ENCODE measurements at places on chromosomes 6 and 20.

- DNase-seq = no peak
Measured at GRCh38 chr6:15246217-15246665, 372 bp downstream of the JARID2 start.

DNA sequence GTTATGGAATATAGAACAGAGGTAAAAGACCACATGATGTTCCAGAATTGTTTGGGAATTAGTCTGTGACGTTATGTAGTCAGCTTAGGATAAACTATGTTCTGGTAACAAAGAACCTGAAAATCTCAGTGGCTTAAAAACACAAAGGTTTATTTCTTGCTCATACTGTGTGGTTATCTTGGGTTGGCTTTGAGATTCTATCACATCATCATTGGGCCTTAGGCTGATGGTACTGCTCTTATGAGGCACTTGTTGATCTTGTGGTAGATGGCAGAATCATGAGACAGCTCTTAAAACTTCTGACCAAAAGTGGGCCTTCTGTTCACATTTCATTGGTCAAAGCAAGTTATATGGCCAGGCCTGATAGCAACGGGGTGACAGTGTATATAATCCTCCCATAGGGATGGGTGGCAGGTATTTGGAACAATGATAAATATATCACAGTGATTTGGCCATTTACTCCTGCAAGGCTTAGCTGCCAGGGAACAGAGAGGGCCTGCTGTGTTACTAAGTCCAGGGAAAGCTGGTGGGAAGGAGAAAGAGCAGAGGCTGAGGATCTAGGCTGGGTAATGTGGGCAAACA is 13.5 kb downstream of the DHX35 start:
- no peak for DNase-seq

DNA sequence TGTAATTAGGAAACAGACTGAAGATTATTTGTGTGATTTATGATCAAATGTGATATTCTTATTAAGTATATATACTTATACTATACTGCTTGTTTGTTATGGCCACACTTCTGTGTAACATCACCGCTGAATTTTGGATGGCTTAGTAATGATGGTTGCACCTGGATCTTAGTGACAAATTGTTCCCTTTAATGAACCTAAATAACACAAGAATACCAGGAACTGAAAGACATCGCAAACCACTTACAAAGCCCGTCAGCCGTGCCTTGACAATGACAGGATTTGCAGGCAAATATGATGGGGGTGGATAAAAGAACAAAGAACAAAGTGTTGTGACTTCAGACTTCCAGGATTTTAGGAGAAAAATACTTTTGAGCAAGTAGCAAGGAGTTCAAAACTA is 67.1 kb downstream of the LAMP5 start:
- no peak for DNase-seq

DNA sequence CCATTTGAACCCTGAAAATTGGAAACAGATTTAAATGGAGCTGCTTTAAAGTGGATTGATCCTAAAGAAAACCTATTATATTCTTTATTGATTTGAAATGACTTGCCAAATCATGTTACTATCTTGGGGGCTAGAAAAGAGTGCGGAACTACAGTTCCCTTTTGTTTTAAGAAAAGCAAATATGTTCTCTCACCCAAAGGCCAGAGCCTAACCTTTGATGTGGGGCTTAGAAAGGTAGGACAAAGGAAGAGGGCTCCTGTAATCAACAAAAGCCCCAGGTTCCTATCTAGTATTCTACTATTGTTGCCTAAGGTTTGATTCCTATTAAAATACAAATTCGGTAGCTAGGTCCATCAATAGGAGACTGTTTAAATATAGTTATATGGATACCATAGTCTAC is 100.8 kb upstream of the BEND6 start:
- DNase-seq = no peak

DNA sequence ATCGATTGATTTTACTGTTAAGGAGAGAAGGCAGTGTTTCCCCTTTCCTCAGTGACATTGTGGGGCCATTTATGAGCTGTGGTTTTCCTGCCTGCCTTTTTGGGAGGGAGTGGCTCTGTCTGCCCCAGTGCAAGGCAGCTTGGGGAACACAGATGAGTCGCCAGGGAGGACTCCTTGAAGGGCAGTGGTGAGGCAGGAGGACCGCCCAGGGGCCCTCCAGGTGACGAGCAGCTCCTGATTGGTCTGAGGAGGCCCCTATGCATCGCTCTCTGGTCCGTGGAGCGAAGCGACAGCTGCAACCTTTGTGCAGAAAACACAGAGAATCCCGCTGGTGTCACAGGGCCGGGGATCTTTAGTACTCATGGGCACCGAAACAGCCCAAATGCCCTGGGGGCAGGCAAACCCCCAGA is 100.3 kb downstream of the TMEM242 start:
- no peak for DNase-seq

- DNase-seq = no peak
Measured at GRCh38 chr20:60202046-60202445, 243.8 kb downstream of the CDH26 start.

- DNase-seq = no peak
Measured at GRCh38 chr6:2259002-2259494, 13.6 kb upstream of the GMDS start.

DNA sequence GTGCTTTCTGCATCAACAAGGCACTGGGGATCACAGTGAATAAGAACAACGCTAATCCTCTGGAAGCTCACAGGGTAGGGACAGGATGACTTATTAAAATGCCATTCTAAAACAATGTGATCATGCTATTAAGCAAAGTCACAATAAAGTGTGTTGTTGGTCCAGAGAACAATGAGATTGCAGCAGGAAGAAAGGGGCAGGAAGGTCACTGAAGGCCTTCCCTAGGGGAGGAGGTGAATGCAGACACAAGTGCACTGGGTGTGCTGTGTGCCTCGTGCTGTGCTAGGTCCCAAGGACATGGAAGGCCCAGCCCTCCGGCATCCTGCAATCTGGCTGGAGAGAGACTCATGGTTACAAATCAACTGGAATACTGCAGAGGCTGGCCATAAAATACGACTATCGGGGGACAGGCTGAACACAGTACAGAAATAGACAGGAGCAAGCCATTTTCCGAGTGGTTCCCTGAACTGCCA is 55.7 kb downstream of the LYRM4 start:
- DNase-seq = no peak

DNA sequence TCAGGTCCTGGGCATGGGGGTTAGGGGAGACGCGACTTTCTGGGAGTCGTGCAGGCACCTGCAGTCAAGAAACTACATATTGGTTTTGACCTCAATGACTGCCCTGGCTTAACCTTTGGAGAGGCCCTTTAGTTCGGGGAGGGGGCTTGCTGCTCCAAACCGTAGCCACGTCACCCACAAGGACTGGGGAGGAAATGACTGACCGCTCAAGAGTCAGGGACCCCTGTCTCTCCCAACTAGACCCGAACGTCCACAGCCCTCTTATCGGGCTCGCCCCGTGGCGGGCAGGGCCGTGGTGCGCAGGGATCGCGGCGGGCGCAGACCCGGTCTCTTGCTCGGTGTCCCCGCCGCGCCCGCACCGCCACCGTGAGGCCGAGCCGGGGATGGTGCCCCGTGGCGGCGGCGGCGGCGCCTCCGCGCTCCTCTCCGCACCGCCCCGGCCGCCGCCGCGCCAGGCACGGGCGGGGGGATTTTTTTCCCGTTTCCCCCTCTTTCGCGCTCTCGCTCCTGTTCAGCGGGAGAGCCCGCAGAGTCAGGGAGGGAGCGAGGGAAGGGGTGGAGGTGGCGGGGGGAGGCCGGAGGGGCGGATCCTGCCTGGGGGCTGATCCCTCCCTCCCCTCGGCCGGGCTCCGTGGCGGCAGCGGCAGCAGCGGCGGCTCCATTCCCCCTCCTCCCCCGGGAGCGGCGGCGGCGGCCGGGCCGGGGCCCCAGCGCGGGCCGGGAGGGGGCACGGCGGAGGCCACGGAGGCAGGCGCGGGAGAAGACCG is at the start of gene BRPF3:
Gene BRPF3, plus strand, starts transcription at position 632 of the 767 bp plus-strand sequence. CDS start 3,579 bp downstream, outside the sequence.
- peak; percentile 15 for DNase-seq

GRCh38 chr20:52552181-52552872 is 360.7 kb upstream of the ZFP64 start:
- DNase-seq = no peak

GRCh38 chr6:36765594-36766398 is 68.2 kb downstream of the RAB44 start:
- peak; percentile 16 for DNase-seq

DNA sequence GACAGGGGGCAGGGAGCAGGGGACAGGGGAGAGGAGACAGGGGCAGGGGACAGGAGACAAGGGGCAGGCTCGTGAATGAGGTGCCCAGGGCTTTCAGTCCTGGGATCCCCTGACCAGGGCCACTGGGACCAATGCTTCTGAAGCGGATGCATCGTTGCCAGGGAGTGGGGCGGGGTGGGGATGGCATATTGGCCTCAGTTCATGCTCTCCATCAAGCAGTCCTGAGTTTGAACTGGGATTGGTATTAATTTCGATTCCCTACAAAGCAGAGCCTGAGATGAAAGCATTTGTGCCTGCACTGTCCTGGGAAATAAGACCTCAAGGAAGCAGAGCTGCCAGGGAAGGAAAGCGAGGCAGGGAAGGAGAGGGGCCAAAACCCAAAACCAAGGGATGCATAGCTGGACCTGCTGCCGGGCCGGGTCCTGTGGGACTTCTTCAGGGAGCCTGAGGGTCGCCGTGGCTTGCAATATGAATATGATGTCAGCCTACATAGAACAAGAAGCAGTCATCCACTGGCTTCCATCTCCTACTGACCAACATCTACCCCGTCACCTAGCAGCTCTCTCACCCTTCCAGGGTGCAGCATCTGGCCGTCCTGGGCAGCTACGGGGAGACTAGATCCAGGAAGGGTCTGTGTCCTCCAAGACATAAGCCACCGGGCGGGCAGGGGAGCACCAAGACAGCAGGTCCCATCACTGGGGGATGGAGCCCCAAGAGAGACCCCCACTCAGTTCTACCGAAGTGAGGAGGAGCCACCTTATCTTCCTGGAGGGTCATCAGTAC is 233.3 kb downstream of the SYNDIG1 start:
- no peak for DNase-seq

Data from SHP77 treated with DMSO at 0.1 percent for 48 hours (cell line).